ENCODE measurements at places on chromosomes 7 and 10.

DNA sequence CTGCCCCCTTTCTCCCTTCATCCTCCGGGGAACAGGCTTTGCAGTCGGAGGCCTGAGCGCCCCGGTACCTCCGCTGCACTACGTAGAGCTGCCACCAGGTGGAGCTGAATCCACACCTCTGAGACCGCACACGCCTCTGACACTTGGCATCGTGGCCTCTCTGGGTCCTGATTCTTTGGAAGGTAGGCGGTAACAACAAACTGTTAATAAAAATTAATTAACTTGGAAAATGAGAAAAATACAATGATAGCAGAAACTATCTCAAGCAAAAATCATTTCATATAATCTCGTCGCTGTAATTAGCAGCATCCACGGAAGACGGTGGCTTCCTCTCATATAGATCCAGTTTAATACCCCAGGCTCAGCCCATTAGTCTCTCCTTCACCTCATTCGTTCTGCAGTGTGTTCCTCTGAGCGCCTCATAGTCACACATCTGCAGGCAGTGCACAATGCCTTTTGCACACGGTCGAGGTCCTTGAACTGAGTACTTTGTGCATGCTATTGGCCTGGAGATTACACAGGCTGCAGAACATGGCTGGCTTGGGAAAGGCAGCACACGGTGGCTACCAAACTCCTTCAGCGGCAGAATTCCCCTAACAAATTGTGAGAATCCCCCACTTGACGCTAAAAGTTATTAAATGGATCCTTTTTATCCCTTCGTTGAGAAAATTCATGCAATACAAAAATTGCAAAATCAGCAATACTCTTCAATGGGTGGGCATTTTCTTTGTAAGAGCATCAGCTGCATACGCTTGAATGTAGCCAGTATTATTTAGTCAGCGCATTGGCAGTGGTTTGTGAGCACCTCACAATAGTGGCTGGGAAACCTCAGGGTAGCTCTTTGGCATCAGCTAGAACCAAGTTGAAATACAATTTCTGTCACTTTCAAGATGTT, 18.7 kb downstream of the OR9A2 start:
- peak; percentile 65 for DNase-seq

DNA sequence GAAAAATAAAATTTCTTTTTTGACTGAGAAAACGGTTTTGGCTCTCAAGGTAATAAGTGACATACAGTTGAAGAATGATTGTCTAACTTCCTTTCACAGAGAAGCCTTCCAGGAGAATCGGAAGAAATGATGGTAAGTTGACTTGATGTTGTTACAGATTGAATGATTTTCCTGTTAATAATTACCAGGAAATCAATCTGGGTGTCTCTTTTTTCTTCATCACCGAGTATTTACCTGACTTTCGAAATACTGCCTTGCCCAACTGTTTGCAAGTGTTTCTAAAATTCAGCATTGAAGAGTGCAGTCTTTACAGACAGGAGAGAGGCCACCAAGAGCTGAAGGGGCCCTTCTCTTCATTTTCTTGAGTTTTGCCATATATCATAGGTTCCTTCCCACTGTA, 4.0 kb downstream of the ITIH2 start:
- DNase-seq: no peak

GRCh38 chr10:74913377-74913979, 87.1 kb downstream of the KAT6B start:
- no peak for DNase-seq

DNA sequence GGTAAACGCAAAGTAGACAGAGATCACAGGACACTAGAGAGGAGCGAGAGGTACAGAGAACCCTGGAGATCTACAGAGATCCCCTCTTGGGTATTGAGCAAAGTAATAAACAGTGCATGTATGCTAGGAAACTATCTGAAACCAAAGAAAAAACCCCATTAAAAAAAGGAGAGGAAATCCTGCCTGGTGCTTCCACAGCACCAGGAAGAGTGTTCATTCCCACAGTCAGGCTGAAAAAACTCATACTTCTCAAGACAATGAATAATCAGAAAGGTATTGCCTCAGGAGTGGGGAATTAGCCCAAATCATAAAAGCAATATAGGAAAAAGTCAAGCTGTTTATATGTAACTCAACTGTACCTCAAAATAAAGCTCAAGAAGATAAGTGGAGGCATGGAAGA, 59.1 kb downstream of the ANKRD26 start:
- no peak for DNase-seq

- no peak for DNase-seq
Measured at GRCh38 chr10:32937911-32938424, 20.1 kb downstream of the ITGB1 start.

DNA sequence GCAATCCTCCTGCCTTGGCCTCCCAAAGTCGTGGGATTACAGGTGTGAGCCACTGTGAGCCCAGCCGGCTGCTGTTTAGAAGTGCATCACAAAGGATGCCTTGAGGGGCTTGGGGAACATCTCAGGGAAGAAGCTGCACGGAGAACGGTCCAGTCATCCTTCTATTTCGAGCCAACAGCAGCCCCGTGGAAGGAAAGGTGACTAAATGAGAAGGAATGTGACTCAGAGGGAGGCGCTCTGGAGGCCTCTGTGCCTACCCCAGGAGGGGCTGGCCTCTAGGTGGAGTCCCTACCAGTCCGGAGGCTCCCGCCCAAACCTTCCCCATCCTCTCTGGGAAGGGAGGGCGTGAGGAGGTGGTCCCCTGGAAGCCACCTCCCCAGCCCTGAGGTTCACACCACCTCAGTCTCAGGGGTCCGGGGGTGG, 76.2 kb downstream of the CTBP2 start:
- no peak for DNase-seq

GRCh38 chr10:10796061-10796773, 221.5 kb upstream of the CELF2 start:
- no peak for DNase-seq

GRCh38 chr7:66859794-66860645, 61.0 kb upstream of the TMEM248 start:
- DNase-seq: no peak

DNA sequence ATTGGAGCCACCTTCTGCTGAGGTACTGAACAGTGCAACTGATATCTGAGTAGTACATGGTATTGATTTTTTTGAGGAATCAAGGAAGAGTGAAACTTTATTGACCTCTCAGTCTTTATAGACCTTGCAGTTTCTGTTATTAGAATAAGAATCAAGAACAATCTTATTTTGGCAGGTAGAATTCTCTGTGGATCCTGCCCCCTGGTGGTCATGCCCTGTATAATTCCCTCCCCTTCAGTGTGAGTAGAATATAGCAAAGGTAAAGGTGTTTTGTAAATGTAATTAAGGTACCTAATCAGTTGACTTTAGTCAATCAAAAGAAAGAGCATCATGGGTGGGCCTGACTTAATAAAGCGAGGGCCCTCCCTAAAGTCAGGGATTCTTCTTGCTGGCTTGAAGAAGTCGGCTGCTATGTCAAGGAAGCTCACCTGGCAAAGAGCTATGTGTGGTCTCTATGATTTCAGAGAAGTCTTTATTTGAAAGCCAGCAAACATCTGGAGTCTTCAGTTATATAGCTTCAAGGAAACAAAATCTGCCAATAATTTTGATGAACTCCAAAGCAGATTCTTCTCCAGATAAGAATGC, 142.8 kb downstream of the LSM5 start:
- peak; percentile 8 for DNase-seq

DNA sequence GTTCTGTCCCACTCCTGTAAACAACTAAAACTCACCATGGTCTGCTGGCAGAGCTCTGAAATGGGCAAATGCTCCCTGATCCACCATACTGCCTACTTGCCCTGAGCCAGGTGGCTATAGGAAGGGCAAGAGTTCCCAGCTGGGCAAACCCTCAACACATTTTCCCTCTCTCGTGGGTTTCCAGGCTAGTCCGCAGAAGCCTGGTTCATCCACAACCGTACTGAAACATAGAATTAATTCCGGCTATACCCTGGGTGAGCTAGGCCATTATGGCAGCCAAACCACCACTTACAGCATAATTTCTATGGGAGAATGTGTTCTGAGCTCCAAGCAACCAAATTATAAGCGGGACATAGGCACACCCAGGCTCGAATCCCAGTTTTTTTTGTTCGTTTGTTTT, 20.1 kb upstream of the DDIT4 start:
- DNase-seq: no peak

DNA sequence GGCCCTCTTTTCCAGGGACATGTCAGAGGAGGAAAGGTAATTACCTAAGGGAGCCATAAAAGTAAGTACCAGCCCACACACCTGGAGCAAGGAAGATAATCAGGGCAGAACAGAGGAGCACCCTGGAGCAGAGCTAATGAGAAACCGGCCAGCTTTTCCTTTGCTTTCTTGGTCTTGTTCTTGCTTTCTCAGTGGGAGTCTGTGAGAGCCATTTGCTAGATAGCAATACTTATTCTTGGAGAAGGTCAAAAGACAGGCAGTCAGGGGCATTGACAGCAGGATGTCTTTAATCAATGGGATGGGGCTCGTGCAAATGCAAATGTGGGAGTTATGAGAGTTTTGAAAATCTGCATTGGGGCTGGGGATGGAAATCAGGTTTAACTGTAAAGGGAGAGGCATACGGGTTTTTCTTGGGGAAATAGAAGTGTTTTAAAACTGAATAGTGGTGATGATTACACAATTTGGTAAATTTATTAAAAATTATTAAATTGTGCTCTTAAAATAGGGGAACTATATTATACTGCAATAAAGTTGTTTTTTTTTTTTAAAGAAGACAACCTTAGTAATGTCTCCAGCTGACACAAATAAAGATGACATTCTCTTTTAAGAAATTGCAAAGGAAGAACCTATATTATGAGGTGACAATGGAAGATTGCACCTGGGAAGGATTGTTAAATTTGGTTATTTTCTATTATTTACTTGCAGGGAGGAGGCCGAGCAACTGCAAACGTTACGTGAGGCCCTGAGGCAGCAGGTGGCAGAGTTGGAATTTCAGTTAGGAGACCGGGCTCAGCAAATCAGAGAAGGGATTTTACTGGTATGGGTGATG, 35.6 kb upstream of the PPP1R17 start:
- no peak for DNase-seq

DNA sequence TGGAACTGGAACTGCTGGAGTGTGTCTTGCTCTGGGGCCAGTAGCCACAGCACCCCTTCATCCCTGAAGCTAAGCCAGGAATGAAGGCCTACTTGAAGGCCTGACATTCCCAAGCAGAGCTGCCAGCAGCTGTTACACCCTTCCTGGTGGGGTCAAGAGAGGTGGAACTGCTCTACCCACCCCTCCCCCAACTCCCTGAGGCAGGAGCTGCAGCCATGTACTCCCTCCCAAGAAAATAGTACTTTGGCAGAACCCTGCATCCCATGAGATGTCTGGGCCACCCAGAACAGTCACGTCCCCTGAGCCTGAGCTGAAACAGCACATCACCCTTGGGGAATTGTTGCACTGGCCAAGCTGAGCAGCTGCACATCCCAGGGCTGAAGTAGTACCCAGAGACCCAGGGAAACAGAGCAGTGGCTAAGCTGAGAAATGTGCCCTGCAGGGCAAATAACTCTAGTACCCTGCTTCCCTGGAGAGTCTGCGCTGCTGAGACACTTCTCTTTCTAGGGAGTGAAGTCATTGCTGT, 63.4 kb upstream of the PLA2G12B start:
- DNase-seq: no peak

All from globus pallidus (tissue), 1 donor.